ENCODE measurements at places on chromosomes 13 and 19. TPM values are rescaled to one million over a fixed set of nuclear protein-coding genes. Genes with fewer than 3 reads are reported as not detected.

Gene IL11
- total RNA-seq = 0.25 TPM

Gene SPACA4
- total RNA-seq = not detected

Gene C19orf44
- total RNA-seq = 1.3 TPM

Gene ZNF98
- not detected for total RNA-seq

Gene IZUMO2
- total RNA-seq = not detected

Gene HAUS8
- total RNA-seq = 18.4 TPM

Gene PCDH8
- not detected for total RNA-seq

Gene CBY2
- total RNA-seq = not detected

DNA sequence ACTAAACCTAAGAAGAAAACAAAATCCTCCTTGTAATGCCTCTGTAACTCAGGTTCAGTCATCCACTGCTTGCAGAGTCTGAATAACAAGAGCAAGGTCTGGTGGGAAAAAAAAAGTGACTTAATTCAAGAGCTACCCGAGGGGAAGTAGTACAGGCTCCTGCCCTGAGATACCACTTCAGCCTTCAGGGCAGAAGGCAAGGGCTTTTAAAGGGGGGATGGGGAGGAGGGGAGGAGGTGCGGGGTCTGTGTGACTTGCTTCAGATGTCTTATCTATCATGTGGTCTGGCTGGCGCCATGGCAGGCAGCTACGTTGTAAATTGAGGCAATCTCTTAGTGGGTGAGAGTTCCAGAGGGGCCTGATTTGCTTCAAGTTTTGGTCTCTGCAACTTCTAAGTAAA is 66.7 kb downstream of the LRRC63 start:
- H3K36me3 ChIP-seq = peaks cover 3% of the 10 kb centered on the region
- no peak for DNase-seq
- peaks cover 3% of the 10 kb centered on the region for H3K4me1 ChIP-seq

GRCh38 chr13:112826565-112826964 is 136.7 kb downstream of the ATP11A start:
- no peaks in the 10 kb centered on the region for H3K4me1 ChIP-seq
- DNase-seq = no peak

- peak overlapping the region; percentile 80 for H3K4me3 ChIP-seq
- peaks cover 2% of the 10 kb centered on the region for H3K36me3 ChIP-seq
- peaks cover 41% of the 10 kb centered on the region for H3K4me1 ChIP-seq
- no peak for DNase-seq
- no peaks in the 10 kb centered on the region for H3K27me3 ChIP-seq
Observed at GRCh38 chr19:13830114-13830740, 35.0 kb downstream of the ZSWIM4 start.

DNA sequence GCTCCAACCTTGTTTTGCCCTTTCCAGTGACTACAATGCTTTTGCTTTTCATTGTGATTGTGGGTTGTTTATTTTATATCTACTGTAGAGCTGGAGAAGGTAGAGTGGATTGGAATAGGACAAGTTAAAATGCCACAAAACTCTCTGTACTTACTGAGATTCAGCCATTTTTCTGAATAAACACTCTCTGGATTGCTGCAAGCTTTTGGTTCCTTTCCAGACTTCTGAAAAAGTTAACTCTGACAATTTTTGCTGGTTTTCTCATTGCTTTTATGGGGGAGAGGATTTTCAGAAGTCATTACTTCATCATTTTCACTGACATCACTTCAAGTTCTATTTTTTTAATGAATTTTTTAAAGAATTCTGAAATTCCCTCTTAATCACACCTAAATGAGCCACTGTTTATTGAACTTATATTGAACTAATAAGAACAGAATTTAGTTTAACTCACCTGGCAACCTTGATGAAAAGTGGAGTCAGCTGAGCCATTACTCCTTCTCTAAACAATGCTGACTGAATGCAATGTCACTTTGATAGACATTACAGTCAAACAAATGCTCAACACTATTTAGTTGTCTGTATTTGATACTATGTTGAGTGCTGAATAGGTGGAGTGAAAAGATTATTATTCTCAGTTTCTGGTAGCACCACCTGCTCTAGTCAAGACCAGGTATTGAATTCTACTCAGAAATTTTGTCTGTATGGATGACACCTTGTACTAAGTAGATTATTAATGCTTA is 303.5 kb downstream of the DLEU7 start:
- no peak for DNase-seq
- no peaks in the 10 kb centered on the region for H3K36me3 ChIP-seq

DNA sequence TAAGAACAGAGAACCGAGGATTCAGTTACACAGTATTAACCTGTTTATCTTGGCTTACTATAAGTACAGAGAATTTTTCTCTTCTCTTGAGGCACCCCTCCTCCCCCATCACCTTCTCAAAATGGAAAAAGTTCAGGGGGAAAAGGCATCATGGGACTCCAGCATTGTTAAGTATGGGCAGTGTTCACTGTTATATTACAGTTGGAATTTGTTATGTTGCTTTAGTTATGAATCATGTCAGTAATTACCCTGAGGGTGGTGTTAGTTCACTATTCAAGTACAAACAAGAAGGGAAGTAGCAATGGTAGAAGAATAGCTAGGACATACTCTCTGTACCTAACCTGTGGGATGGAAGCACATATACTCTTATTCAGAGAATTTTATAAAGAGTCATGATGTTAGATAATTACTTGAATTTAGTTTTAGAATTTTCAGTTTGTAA is 12.0 kb downstream of the LPAR6 start:
- no peak for DNase-seq
- H3K4me1 ChIP-seq = peaks cover 42% of the 10 kb centered on the region
- H3K27me3 ChIP-seq = no peaks in the 10 kb centered on the region
- peak overlapping the region; percentile 91 for H3K27ac ChIP-seq

DNA sequence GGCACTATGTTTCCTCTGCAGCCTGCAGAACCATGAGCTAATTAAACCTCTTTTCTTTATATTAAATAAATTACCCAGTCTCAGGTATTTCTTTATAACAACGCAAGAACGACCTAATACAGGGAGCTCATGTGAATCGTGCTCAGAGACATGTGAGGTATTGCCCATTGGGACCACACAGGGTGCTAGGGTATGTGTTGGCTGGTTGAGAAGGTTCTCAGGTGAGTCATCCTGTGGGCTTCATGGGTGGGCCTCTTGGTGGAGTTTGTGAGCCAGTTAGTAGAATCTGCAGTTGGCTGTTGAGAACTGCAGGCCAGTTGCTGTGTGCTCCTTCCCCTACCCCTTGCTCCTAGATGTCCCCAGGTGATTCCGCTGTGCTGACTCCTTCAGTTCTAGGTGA is 163.0 kb downstream of the HS6ST3 start:
- no peak for DNase-seq
- H3K27ac ChIP-seq = no peak overlapping the region
- H3K4me1 ChIP-seq = no peaks in the 10 kb centered on the region
- no peaks in the 10 kb centered on the region for H3K27me3 ChIP-seq
- no peak overlapping the region for H3K4me3 ChIP-seq
- H3K36me3 ChIP-seq = no peaks in the 10 kb centered on the region

- H3K36me3 ChIP-seq = peaks cover 7% of the 10 kb centered on the region
- H3K4me3 ChIP-seq = no peak overlapping the region
- DNase-seq = no peak
- H3K27ac ChIP-seq = no peak overlapping the region
- peaks cover 5% of the 10 kb centered on the region for H3K4me1 ChIP-seq
- H3K27me3 ChIP-seq = no peaks in the 10 kb centered on the region
Observed at GRCh38 chr13:100544866-100545683, 43.5 kb downstream of the GGACT start.

DNA sequence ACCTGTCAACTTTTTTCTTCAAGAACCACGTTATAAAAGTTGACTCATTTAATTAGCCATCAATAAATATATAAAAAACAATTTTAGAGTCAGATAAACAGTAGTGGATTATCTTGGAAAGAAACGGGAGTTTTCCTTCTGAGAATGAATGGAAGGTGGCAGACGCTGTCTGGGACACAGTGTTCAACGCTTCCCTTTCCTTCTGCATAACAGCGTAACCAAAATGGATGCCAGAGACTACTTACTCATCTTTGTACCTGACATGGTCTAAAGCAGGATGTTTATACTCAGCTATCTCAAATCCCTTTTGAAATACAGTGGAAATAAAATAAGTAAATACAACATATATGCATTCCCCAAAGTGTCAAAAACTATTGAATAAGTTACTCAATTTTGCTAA is 195.2 kb downstream of the LHFPL6 start:
- H3K36me3 ChIP-seq = no peaks in the 10 kb centered on the region

DNA sequence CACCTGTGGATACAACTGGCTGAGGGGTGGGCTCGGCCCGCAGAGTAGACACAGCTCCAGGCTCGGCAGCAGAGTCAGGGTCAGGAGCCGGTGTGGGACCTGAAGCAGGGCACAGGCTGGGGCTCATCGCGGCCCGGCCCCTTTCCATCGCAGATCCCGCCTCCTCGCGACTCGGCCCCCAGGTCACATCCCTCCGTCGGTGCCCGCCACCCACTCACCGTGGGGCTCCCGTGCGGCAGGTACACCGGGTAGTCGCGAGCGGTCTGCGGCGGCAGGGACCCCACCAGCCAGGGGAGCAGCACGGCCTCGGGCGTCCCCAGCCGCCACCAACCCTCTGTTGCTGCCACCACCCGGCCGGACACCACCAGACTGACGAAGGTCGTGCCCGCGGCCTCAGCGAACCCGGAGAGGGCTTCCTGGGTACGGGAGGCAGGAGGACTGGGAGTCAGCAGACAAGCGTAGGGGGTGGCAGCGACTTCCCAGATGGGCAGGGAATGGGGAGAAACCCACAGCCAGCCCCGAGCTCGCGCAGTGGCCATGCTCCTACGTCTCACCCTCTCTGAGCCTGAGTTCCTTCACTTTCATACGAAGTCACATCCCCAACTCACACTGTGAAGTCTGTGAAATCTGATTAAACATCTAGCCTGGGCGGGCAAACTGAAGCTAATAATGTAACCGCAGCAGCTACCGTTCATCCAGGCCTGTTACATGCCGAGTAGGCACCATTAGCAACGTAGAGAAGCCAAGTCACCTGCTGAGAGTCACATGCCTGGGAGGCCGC is 3.7 kb downstream of the FUZ start:
- peaks cover 35% of the 10 kb centered on the region for H3K4me1 ChIP-seq
- H3K36me3 ChIP-seq = peaks cover 3% of the 10 kb centered on the region
- H3K4me3 ChIP-seq = peak overlapping the region; percentile 94
- H3K27ac ChIP-seq = peak overlapping the region; percentile 88
